Sigmoid colon (tissue), 7 donors: ENCODE measurements at places on chromosomes 3 and 15. TPM values are rescaled to one million over a fixed set of nuclear protein-coding genes. Genes with fewer than 3 reads are reported as not detected.
A peak's percentile ranks its signal among the peaks of the same experiment; 100 is the strongest.

Gene ARPC4
- 139 TPM for total RNA-seq

- DNase-seq: peak; percentile 57
Measured at GRCh38 chr3:126538316-126538715, 14.4 kb downstream of the CHST13 start.

DNA sequence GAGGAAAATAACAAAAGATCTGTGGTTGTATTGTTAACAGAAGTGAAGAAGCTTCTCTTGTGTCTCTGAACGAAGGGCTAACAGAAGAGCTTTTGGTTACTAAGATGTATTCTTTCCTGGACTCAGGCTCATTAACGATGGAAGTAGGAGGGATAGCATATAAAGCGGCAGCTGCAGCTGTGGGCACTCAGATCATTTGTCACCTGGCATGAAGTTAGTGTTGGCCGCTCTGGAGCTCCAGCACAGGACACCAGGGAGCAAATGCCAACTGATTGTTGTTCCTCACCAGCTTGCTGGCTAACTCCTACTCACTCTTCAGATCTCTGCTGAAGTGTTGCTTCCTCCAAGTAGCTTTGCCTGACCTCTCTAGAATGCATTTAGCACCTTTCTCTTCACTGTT, 15.5 kb upstream of the SLITRK3 start:
- DNase-seq: no peak

- DNase-seq: peak; percentile 73
Measured at GRCh38 chr15:85380812-85381642, 624 bp downstream of the AKAP13 start.

DNA sequence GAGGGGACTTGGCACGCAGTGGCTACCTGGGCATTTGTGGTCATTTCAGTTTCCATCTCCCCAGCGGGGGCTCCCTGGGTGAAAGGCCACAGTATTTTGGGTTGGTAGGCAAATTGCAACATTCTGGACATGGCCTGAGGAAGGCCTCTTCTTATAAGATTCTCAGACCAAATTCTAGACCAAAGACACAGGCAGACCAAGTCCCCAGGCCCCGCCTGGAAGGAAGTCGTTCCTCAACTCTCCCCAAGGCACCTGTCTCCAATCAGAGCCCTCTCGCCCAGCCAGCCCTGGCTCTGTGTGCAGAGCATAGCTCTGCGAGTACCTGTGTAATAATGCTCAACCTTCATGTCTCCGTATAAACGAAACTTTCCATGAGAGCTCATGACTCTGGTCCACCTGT, 53.1 kb downstream of the GRIP2 start:
- no peak for DNase-seq

- DNase-seq: no peak
Measured at GRCh38 chr15:96553451-96553850, 223.0 kb downstream of the NR2F2 start.

GRCh38 chr3:117512975-117513374, 803.4 kb downstream of the TUSC7 start:
- no peak for DNase-seq

GRCh38 chr15:100463515-100463914, 65.2 kb downstream of the CERS3 start:
- DNase-seq: no peak
